Activated gamma-delta T cell treated with Interleukin-2 at 50 U/mL for 16 hours (primary cell): ENCODE measurements at places on chromosomes 4 and X.

- no peak for DNase-seq
These were observed 132.7 kb downstream of the BTC start for GRCh38 chr4:74661427-74662201.

- DNase-seq = no peak
These were observed 328.8 kb downstream of the BMPR1B start for GRCh38 chr4:95086551-95086950.

DNA sequence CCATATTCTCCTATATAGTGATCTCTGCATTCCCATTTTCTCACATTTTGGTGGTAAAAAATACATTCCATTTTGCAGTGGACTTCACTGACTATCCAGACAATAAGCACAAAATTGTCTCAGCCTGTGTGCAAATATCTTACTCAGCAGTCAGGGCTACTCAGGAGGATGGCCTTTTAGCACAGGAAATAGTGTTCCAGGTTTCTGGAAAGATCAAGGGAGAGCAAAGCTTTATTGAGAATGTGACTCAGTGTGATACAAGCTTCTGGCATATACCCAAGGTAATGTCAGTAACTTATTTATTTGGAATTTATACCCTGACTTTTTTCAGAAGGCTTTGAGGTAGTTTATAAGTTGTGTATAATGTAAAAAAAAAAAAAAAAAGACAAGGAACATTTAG lies 233.4 kb downstream of the TEX13A start:
- DNase-seq = no peak

DNA sequence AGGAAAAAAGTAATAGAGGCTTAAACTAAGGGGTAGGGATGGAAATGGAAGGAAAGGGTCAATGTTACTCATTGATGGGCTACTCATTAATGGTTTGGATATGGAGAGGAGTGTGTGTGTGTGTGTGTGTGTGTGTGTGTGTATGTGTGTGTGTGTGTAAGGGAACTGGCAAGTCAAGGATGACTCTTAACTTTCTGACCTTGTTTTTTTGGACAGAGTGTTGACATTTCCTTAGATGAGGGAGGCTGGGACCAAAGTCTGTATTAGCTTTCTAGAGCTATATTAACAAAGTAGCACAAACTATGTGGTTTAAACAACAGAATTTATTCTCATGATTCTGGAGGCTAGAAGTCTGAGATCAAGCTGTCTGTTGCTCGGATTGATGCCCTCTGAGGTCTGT lies 202.7 kb downstream of the GBA3 start:
- DNase-seq = no peak

DNA sequence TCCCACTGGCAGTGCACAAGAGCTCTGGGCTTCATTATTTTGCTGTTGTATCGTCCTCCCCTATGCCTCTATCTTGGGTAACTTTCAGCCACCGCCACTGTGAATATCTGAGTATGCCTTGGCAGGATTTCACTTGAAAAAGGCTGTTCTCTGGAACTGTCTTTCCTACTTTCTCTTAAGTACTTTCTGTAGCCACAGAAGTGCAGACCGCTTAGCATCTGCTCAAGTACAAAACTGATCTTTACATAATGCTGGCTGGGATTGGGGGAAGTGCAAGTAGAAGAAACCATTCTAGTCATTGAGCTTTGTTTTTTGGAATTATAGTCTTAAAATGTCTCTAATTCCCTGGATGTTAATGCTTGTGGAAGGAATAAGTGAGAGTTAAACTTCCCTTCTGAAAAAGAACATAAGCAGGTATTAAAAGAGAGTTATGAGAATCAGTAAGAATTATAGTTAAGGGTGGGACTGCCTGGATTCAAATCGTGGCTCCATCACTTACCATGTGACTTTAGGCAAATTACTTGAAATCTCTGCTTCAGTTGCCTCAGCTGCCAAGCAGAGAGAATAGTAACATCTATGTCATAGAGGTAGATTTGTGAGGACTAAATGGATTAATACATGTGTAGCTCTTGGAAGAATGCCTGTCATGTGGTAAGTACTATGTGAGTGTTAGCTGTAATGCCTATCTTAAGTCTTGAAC lies 77.5 kb downstream of the MID1IP1 start:
- no peak for DNase-seq

DNA sequence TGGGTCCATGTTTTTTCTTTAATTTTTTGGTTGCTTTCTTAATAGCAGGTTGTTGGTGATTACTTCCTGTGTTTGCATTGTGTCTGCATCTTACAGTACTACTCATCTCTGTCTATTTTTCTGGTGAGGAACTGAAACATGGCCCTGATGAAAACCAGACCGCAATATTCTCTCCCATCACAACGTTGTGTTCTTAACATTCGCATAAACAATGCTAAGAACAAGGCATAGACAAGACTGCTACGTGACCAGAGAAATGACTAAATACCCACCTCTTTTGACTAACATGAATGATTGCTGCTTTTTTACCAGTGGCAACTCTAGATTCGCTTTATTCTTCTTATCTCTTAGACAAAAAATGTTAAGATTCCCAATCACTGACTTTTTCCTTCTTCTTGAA lies 179.1 kb downstream of the GC start:
- no peak for DNase-seq

GRCh38 chrX:31333165-31333831 lies 261.5 kb upstream of the FTHL17 start:
- DNase-seq = no peak

GRCh38 chr4:37757761-37758160 lies 68.7 kb upstream of the PGM2 start:
- no peak for DNase-seq

DNA sequence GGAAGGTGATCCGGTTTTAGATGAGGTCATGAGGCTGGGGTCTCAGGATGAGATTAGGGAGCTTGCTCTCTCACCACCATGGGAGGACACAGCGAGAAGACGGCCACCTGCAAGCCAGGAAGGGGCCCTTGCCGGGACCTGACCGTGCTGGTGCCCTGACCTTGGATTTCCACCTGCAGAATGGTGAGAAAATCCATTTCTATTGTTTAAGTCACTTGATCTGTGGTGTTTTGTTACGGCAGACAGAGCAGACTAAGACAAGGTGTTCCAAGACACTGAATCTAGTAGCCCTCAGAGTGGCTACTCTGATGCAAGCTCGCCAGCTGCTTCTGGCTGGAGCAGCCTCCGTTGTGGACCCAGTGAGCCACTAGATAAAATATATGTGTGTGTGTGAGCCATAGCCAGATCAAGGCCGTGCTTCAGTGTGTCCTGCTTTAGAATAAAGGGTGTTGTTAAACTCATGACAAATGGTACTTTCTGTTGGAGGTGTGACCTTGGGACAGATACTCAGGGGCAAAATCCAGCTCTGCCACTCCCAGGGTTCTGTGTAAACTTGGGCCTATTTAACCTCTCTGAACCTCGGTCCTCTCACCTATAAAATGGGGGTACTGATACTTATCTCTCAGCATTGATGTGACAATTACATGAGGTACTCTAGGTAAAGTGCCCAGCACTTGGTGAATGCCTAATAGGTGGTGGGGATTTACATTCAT lies 67.9 kb upstream of the STX18 start:
- no peak for DNase-seq
